Lung microvascular endothelial cell (primary cell): ENCODE measurements at places on chromosomes 13 and 19.

DNA sequence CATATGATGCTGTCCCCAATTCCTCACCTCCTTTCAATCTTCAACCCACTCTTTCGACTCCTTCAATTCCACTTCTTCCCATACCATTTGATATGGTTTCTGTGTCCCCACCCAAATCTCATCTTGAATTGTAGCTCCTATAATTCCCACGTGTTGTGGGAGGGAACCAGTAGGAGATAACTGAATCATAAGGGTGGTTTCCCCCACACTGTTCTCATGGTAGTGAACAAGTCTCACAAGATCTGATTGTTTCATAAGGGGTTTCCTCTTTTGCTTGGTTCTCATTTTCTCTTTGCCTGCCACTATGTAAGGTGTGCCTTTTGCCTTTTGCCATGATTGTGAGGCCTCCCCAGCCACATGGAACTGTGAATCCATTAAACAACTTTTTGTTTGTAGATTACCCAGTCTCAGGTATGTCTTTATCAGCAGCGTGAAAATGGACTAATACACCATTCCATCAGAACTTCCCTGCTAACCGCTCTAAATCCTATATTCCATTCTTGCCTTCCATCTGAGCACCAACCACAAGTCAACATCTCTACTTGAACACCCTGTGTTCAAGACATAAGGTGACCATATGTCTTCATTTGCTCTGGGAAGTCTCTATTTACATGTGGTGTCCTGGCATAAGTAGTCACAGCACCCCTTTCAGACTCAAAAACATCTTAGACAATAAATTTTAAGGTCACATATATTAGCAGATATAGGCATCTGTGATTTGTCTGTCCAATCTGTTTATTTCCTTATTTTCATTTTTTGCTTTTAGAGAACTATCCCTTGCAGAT is 122.9 kb downstream of the TSHZ3 start:
- DNase-seq: no peak

- DNase-seq: no peak
These were observed 1.6 kb downstream of the JUNB start for GRCh38 chr19:12792853-12793289.

DNA sequence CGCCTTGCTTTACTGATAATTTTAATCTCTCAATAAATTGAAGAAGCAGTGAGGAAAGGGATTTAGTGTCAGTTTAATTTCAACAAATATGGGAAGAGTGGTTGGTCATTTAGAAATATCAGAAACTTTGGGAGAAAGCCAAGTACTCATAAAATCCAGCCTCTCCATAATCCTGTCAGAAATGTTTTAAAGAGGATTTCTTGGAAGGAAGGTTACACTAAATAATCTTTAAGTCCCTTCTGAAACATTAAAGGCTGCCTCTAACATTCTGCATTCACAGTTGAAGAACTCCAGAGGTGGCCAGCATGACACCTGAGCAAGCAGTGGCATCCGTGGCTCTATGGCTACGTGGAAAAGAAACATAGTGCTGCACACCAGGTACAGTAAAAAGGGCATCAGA is 378.5 kb downstream of the ENOX1 start:
- no peak for DNase-seq

DNA sequence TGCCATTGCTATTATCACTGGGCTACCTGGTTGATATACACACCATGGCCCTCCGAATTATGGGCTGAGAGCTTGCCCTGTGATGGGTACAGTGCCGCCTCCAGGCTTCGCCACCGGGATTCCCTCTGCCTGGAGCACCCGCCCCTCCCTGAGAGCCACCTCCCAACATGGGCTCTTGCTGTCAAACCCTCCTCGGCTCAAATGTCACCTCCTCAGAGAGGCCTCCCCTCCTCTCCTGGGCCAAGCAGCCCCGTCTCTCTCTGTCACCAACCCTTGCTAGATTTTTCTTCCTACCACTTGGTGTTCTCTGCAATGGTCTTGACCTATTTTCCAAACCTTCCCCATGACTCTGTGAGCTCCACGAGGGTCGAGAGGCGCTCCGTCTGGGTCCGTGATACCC is 12.2 kb upstream of the TLE2 start:
- DNase-seq: no peak

- peak; percentile 84 for DNase-seq
These were observed 928 bp upstream of the PNPLA6 start for GRCh38 chr19:7534531-7535046.

GRCh38 chr19:1651568-1652291 is 685 bp downstream of the TCF3 start:
- DNase-seq: peak; percentile 68

DNA sequence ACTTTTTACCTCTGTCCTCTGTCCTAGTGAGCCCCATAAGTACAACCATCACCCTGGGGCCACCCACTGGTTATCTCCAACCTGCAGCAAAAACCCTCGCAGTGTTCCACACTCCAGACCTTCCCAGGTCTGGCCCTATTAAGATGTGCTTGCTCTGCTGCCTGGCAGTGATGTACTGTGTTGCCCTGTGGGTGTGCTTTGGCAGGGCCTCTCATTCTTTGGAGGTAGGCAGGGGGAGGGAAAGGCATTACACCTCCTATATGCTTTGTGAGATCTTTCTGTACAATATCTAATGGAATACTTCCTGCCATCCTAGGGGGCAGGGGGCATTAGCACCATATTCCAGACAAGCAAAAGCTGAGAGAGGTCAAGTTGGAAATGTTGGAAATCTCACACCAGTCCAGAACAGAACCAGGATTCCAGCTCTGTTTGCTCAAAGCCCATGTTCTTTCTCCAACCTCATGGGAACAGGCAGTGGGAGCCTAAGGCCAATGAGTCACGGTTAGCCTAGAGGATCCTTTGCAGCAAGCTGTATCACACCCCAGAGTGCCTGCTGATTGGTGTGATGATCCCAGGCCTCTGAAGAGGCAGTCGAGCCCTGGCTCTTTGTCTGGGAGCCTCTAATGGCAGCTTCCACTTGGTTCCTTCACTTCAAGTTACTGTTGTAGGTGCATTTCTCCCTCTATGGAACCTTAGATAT is 59.7 kb upstream of the UBL3 start:
- DNase-seq: no peak

DNA sequence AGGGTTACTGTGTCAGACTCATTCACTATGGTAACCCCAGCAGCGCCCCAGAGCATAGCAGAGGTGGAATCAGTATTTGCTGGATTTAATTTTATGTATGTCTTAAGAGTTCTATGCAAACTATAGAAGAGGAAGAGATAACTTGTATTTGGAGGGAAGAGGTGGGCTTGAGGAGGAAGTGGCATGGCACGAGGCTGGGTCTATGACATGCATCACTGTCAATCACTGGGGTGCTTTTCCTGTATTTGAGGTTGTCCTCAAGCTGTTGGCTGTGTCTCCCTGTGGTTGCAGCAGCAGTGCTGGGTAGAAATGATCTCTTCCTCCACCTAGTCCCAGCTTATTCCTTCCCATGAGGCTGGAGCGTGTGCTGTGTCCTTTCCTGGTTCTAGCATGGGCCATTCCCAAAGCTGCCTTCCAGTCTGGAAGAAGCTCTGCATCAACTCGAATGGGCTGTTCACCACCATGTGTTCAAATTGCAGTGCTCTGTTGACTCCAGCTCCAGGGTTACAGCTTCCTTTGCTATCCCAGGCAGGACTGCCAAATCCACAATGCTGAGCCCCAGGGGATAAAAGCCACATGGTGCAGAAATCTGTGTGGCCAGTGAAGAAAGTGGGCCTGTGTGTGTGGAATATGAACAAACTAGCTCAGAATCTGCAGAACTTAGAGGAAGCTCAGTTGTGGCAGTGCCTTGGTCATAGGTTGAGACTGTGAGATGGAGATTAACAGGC is 73.1 kb upstream of the MTIF3 start:
- no peak for DNase-seq

DNA sequence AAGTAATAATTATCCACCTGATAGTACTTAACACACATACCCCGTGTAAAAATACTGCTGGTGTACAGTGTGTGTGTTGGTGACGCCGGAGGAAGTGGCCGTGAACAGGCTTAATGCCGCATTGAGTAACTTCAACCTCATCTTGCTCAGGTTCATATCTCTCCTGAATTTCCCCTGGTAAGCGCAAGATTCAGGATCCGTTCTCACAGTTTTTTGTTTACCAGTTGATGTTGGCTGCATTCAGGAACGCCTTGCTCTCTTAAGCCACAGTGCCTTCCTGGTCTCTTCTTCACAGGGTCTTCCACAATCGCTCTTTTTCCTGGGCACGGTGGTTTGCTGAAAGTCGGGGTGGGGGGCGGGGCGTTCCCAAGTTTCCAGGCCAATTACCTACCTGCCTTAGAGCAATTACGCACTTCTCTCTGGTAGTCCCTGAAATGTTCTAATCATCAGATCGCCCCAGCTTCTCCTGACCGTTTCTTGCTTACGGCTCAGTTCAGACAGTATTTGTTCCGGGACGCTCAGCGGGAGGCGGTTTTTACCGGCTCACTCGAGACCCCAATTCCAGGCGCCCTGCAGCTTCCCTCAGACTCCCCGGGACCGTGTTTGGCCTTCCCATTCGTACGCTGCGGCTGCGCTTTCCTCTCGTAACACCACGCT is 706 bp upstream of the DNAJC3 start:
- DNase-seq: peak; percentile 59

- no peak for DNase-seq
These were observed 636.2 kb downstream of the TBC1D4 start for GRCh38 chr13:74845806-74846205.

- DNase-seq: peak; percentile 9
These were observed 21.0 kb downstream of the SERP2 start for GRCh38 chr13:44394658-44395057.

GRCh38 chr19:33125929-33126388 is 6.0 kb upstream of the WDR88 start:
- DNase-seq: peak; percentile 80

GRCh38 chr19:45613926-45614725 is 12.1 kb upstream of the GPR4 start:
- peak; percentile 86 for DNase-seq

- DNase-seq: no peak
These were observed 51.5 kb upstream of the GTF3A start for GRCh38 chr13:27372896-27373295.

- no peak for DNase-seq
These were observed 121.6 kb downstream of the KDM4B start for GRCh38 chr19:5090465-5091017.

GRCh38 chr13:77056886-77057285 is 29.9 kb upstream of the FBXL3 start:
- no peak for DNase-seq

- DNase-seq: peak; percentile 3
These were observed 302.9 kb downstream of the ITGBL1 start for GRCh38 chr13:101755228-101755887.

DNA sequence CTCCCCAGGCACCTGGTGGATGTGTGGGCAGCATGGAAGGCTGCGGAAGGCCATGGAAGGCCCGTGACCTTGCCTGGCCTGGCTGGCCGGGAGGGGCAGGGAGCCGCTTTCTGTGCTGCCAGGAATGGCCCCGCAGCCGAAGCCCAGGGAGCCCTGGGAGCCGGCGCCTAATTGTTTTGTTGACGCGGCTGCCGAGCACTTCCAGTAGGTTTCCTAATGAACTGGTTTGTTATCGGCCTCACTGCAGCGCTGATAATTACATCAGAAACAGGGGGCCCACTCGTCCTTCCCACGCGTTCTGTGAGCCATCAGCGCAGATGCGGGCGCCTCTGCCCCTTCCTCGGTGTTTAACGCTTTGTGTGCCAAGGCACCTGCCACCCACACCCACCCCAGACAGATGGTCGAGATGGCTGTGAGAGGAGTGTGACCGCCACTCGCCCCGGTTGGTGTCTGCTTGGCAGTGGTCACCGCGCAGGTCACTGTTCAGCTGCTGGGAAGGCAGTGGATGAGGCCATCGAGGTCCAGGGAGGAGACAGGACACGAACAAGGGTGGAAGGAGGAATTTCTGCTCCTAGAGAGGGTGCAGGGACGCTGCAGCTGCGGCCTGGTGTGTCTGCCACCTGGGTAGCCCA is 124.5 kb downstream of the KDM4B start:
- DNase-seq: no peak

- no peak for DNase-seq
These were observed 255.8 kb upstream of the DACH1 start for GRCh38 chr13:72122661-72123255.

GRCh38 chr13:98853771-98854221 is 101.3 kb upstream of the SLC15A1 start:
- no peak for DNase-seq

DNA sequence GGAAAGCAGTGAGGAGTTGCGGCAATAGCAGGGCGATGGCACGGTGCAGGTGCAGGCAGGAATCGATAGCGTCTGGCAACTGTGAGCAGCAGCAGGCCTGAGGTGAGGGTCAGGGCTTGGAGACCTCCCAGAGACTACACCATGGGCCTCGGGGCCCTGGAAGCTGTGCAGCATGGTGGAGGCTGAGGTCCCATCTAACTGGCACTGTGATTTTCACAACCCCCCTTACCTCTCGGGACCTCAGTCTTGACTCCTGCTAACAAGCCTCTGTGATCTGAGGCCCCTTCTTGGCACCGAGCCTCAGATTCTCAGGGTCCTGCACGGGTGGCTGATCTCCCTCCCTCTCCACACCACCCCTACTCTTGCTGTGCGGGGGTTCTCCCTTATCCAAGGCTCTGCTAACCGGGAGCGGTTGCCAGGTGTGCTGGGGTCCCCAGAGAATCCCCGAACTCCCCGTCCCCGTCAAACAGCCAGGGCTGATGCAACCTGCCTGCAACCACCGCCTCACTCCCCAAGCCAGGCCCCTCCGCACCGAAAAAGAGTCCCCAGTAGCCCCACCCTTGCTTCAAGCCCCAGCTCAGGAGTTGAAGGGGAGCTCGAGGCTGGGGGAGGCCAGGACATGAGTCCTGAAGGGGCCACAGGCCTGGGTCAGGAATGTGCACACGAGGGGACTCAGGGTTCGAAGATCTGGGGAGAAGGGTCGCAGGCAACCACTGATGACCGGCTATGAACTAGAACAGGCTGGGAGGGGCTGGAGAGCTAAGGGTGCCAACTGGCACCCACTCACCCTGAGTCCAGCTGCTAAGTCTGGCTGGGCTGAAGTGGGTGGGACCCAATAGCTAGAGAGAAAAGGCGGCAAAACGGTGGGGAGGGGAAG is 4.8 kb upstream of the ATF5 start:
- no peak for DNase-seq

- no peak for DNase-seq
These were observed 4.6 kb upstream of the ACTL9 start for GRCh38 chr19:8703223-8703622.

GRCh38 chr13:109985871-109986450 is 199.6 kb upstream of the IRS2 start:
- no peak for DNase-seq

DNA sequence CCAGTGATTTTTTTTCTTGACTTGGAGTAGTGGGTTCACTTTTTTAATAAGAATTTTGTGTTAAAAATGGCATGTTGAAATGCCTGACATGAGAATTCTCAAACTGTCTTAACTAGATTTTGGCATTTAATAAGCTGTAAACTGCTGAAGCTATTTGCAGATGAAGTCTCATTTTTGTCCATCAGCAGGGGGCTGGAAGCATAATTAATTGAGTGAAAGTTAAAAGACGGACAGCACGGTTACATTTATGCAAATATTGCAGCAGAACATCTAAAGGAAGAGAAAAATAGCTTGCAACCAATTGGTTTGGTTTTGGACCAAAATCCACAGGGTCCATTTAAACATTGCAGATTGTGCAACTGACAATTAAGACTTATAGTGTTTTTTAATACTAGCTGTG is 837.3 kb upstream of the KLHL1 start:
- no peak for DNase-seq

GRCh38 chr19:39212375-39212742 is 8.3 kb upstream of the SYCN start:
- no peak for DNase-seq

- peak; percentile 71 for DNase-seq
These were observed 2758.2 kb downstream of the PCDH9 start for GRCh38 chr13:64471916-64472315.
